ENCODE measurements at places on chromosomes 7 and 10.

DNA sequence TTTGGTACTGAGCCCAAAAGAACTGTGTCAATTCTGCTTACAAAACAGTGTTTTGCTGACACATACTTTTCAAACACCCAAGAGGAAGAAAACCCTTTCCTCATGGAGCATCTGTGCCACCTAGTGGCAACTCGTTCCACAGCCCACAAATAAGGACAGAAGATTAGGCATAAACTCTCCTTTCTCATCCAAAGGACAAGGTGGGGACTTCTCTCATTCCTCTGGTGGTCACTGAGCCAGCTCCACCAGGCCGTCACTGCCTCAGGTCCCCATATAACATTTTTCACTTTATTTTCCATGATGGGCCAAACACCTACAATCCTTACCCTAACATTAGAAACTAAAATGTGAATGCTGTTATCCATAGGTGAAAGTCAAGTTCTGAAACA is 76.9 kb downstream of the RNF216 start:
- DNase-seq = peak; percentile 46

DNA sequence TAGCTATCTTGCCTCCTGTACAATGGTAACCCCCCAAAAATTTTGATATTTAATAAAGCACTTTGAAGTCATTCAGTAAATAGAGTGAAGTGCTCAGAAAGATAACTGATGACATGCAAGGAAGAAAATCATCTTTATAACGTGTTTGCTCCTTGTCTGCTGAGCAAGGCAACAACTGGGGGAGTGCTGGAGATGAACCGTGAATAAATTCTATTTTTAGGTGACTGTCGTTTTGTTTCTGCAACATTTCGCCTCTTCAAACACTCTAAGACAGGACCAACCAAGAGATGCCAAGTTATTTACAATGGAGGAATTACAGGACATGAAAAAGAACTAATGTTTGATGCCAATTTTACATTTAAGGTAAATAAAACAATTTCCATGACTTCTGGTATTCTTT is 9.4 kb downstream of the AS3MT start:
- no peak for DNase-seq

DNA sequence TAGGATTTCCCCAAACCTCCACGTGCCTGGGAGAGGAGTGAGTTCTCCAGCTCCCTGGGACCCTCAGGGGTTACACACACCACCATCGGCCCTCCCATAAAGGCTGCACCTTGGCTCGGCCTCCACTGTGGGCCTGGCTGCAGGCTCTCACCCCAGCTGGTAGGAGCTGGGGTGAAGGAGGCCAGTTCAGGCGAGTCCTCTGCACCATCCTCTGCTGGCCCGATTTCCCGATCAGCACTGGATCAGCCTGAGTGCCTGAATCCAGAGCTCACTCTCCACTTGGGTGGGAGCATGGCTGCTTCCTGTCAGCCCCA is 115.1 kb upstream of the RET start:
- no peak for DNase-seq

DNA sequence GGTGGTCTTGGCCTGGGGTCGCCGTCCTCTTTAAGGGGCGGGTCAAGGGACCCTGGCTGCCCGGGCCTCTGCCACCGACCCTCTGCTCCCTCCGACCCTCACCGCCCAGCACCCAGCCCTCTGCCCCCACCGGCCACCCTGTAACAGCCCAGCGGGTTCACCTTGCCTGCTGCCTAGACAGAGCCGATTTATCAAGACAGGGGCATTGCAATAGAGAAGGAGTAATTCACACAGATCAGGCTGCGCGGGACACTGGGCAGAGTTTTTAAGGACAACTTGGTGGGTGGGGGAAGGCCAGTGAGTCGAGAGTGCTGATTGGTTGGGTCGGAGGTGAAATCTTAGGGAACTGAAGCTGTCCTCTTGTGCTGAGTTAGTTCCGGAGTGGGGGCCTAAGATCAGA is 779 bp upstream of the ADCK2 start:
- DNase-seq = no peak

GRCh38 chr7:63065684-63066083 is 933.0 kb upstream of the ZNF722 start:
- no peak for DNase-seq

DNA sequence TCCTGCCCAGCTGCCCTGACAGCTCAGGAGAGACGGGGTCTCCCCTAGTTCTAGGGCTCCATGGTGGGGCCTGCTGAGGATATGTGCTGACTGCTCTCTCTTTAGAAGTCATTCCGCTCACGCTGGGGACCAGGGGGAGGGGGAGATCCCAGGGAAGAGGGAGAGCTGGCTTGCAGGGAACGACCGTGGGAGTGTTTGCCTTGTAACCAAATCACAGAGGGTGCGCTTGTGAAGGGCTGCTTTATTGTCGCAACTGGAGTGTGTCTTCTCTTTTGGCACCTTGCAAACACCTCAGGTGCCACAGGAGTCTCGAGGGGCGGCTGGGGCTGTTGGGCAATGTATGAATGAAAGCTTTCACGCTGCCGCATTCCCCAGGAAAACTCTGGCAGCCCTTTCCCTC is 531.3 kb upstream of the MKI67 start:
- DNase-seq = no peak

GRCh38 chr10:120282846-120283492 is 174.1 kb upstream of the PLPP4 start:
- no peak for DNase-seq

DNA sequence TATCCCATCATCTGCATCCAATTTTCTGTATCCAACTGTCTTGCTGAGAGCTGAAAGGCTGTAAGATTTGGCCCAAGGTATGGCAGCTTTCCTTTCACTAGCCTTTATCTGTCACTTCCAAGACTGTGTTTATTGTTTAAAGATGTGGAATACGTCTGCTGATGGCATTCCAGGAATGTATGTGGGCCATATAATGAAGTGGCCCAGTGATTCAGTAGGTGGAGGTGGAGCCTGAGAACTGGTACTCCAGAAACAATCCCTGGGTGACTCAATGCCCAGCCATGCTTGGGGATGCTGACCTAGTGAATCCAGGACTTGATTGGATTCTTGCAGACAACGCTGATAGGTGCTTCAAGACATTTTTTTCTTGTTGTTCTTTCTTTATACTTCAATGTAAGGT is 13.5 kb downstream of the NEUROD6 start:
- no peak for DNase-seq

DNA sequence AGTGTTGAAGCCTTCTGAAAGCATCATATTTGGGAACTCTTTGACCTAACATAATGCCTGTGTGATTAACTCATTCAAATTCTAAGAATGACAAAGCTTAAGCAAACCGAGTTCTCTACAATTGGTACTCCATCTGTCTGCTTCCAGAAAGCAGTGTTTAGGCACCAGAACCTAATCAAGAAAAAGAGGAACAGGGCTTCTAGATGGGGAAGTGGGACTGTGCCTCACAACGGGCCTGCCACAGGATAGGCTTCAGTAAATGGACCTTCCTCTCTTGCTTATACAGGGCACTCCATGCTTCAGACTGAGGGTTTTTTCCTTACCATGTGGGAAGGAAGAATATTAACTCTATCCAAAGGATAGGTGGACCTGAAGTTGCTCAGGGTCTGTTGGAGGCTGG is 808.1 kb downstream of the XPNPEP1 start:
- DNase-seq = no peak

- no peak for DNase-seq
Measured at GRCh38 chr10:72552857-72553256, 73.0 kb downstream of the MICU1 start.
